Neural crest cell (in vitro differentiated cells): ENCODE measurements at places on chromosomes 7 and 10. TPM values are rescaled to one million over a fixed set of nuclear protein-coding genes. Genes with fewer than 3 reads are reported as not detected.
A peak's percentile ranks its signal among the peaks of the same experiment; 100 is the strongest.

Gene CXCL12
- 3.6 and 4.0 TPM in 2 replicates for total RNA-seq

Gene ELOVL3
- 0.23 and 0.30 TPM in 2 replicates for total RNA-seq

Gene SEMA4G
- 7.0 and 9.1 TPM in 2 replicates for total RNA-seq

Gene HOXA5
- 3.2 and 4.3 TPM in 2 replicates for total RNA-seq

Gene SPDYE11
- total RNA-seq, result not detected in 2 replicates

Gene OPN4
- total RNA-seq, result not detected in 2 replicates

Gene GJD4
- total RNA-seq, result not detected in 2 replicates

Gene SYT15B
- total RNA-seq, result 0.12 and 0.16 TPM in 2 replicates

DNA sequence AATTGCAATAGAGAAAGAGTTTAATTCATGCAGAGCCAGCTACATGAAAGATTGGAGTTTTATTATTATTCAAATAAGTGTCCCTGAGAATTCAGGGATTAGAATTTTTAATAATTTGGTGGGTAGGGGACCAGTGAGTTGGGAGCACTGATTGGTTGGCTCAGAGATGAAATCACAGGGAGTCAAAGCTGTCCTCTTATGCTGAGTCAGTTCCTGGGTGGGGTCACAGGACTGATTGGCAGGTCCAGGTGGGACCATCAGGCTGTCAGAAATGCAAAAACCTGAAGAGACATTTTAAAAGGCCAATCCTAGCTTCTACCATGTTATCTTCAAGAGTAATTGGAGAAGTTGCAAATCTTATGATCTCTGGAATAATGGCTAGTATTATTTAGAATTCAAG lies 56.0 kb upstream of the KAT6B start:
- no peaks in the 10 kb centered on the region for H3K36me3 ChIP-seq
- H3K27ac ChIP-seq, result no peak overlapping the region
- no peak overlapping the region for H3K4me3 ChIP-seq
- DNase-seq, result no peak

DNA sequence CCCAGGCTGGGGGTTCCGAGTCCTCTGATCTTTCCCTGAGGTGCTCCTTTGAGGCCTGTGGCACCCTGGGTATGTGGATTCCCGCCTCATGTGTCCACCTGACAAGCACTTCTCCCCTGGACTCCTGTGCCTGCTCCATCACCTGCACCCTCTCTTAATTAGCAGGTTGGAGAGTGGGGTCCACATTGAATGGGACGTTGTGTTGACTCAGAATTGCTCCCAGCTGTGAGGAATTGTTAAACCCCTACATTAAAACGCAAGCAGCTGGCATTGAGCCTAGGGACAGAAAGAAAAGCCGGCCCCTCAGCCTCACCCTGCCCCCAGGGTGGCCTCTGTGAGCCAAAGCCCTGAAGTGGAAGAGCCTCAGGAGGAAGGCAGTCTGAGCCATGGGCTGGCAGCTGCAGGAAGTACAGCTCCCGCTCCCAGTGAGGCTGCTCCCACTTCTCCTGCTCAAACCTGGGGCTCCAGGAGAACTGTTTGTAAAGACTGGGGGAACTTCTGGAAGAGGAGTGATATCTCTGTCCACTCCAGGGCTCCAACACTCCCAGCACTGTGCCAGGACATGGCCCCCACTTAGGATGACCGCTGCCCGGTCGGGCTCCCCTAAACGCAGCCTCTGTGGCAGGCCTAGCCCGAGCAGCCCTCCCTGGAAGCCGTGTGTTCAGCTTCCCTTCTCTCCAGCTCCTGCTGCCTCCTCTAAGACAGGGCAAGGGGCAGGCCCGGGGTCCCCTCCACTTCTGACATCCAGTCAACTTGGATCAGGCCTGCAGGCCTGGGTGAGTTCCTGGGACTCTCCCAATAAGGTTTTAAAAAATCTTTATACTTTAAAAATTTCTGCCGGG lies 1.8 kb upstream of the OPN4 start:
- no peaks in the 10 kb centered on the region for H3K36me3 ChIP-seq
- H3K27ac ChIP-seq, result peak overlapping the region; percentile 43
- peaks cover 21% of the 10 kb centered on the region for H3K4me1 ChIP-seq
- H3K27me3 ChIP-seq, result no peaks in the 10 kb centered on the region
- no peak overlapping the region for H3K4me3 ChIP-seq

DNA sequence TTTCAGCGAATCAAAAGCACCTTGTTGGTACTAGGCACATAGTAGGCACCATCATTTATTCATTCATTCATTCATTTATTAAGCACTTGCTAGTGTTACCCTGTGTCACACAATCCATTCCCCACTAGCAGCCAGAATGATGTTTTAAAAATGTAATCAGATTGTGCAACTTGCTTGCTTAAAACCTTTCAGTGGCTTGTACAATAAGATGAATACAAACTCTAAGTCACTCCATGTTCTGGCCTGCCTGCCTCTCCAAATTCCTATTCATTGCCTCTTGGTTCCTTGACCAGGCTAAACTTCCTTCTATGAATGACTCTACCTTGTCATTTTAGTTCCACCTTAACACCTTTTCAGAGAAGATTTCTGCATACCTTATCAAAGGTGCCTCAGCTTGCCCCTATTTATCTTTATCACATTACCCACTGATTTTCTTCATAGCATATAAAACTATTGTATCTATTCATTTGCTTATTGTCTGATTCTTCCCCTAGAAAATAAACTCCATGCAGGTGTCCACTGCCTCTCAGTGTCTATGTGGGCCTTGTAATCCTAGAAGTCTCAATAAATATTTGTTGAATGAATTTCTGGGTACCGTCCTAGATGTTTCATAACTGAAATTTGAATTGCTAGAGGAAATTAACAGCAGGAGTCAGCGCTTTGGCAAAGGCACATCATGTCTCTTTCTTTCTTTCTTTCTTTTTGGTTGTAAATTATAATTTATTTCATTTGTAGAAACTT lies 169.5 kb downstream of the TMEM26 start:
- DNase-seq, result no peak
- H3K4me1 ChIP-seq, result no peaks in the 10 kb centered on the region
- no peak overlapping the region for H3K27ac ChIP-seq
- H3K27me3 ChIP-seq, result no peaks in the 10 kb centered on the region
- no peak overlapping the region for H3K4me3 ChIP-seq

DNA sequence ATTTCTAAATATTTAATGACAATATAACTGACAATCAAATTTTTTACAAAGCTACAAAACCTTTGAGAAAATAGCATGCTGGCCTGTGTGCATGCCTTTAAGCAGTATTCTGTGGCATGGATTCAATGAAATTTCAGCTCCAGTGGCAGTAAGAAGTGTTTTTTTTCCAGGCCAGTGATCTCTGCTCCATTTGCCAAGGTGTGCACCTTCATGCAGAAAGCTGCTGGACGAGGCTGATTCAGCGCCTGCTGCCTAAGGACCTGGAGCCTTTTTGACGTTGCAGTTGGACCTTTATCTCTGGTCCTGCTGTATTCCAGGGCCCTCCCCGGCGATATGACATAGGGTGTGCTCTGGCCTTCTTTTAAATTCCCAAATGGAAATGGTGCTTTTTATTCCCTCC lies 26.6 kb downstream of the VWC2 start:
- no peaks in the 10 kb centered on the region for H3K36me3 ChIP-seq
- no peak overlapping the region for H3K27ac ChIP-seq
- no peak overlapping the region for H3K4me3 ChIP-seq
- no peak for DNase-seq
- no peaks in the 10 kb centered on the region for H3K4me1 ChIP-seq
- H3K27me3 ChIP-seq, result no peaks in the 10 kb centered on the region

DNA sequence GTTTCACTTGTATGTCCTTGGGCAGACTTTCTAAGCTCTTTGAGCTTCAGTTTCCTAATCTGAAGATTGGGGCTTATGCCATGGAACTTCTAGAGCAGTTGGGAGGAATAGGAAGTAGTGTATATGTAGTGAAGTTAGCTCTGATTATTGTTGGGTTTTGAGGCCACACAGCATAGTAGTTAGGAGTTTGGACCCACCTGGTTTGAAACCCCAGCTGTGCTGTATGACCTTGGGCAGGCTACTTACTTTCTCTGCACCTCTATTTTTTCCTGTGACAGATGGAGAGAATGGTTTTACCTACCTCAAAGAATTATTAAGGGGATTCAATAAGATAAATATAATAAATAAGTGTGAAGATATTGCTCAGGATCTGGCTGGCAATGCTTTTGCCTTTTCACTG lies 61.4 kb upstream of the ADRB1 start:
- H3K4me1 ChIP-seq, result peaks cover 3% of the 10 kb centered on the region
- no peak overlapping the region for H3K4me3 ChIP-seq
- no peak for DNase-seq
- no peaks in the 10 kb centered on the region for H3K27me3 ChIP-seq
- H3K36me3 ChIP-seq, result no peaks in the 10 kb centered on the region

GRCh38 chr10:22002591-22003176 lies 846 bp downstream of the DNAJC1 start:
- peak overlapping the region; percentile 3 for H3K27ac ChIP-seq
- no peaks in the 10 kb centered on the region for H3K27me3 ChIP-seq
- DNase-seq, result no peak
- peaks cover 27% of the 10 kb centered on the region for H3K4me1 ChIP-seq
- peaks cover 11% of the 10 kb centered on the region for H3K36me3 ChIP-seq
